ENCODE measurements at places on chromosomes 11 and 22.

- DNase-seq, result no peak
Measured at GRCh38 chr11:76756341-76756741, 26.8 kb upstream of the TSKU start.

- DNase-seq, result no peak
Measured at GRCh38 chr11:35629914-35630313, 11.7 kb downstream of the FJX1 start.

DNA sequence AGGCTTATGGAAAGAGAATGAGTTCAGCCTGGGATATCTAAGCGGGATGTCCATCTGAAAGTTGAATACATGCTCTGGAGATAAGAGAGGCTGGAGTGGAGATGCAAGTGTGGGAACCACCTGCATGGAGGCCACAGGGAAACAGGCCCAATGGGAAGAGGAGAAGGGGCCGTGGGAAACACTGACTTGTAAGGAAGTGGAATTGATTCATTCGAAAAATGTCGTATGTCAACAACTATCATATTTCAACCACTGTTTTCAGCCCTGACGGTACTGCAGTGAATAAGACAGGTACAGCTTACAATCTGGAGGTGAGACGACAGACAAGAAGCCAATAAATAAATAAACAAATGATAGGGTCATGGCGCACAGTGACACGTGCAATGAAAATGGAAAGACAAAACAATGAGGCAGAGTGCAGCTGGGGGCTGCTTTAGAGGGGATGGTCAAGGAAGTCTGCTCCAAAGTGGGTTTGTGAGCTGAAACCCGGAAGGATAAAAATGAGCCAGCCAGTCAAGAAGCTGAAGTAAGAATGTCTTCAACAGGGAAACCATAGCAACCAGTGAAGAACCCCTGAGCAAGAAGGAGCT is 35.9 kb downstream of the EFCAB6 start:
- no peak for DNase-seq

DNA sequence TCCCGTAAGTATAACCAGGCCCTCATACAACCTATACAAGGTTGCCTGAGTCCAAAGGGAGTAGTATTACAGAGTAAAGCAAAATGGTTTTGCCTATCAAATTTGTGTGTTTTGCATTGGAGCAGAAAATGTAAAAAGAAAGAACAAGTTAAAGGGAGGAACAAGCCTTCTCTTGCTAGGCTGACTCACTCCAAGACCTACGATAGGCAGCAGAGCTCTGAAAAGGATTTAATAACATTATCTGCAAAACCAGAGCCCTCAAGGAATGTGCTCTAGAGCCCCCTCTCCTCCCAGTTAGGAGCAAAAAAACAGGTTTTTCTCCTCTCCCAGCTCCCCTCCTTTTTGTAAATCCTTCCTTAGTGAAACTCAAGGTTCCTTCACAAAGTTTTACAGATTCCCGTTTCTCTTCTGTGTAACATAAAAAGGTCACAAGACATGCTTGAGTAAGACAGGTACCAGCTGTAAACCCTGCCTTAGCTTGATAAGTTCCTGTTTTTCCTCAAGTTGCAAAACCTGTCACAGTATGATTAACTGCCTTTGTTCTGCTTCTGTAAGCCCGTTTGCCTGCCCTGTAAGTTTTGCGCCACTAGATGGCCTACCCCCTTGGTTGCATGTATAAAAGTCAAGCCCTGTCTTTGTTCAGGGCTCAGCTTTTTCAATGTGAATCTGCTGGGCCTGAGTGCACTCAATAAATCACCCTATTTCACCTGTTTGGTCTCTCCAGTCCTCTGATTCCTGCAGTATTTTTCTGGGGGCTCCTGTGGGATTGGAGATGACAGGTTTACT is 498.2 kb downstream of the KCNA4 start:
- no peak for DNase-seq

GRCh38 chr11:106178361-106178760 is 100.9 kb downstream of the AASDHPPT start:
- DNase-seq, result no peak

- no peak for DNase-seq
Measured at GRCh38 chr11:114259124-114259526, 37.1 kb upstream of the NNMT start.

- no peak for DNase-seq
Measured at GRCh38 chr22:44640618-44641155, 61.3 kb upstream of the PRR5 start.

- no peak for DNase-seq
Measured at GRCh38 chr22:29207562-29208501, 2.1 kb downstream of the EMID1 start.

- no peak for DNase-seq
Measured at GRCh38 chr11:102761646-102762238, 18.7 kb downstream of the MMP10 start.

DNA sequence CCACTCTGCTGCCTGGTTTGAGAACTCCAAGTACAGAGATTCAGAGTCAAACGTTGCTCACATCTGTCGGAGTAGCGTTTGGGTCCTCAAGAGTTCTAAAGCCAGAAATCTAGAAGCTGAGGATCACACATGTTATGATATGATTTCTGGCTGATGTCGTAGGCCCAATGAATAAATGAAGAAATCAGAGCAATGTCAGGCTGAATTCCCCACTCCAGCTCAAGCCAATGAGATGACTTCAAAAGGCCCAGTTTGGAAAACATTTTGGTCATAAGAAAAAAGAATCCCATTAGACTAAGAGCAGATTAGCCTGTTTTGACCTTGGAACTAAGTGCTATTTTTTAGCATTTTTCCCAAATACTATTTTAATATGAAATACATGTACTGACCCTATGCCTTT is 106.7 kb downstream of the ETS1 start:
- no peak for DNase-seq
